ENCODE measurements at places on chromosomes 3 and 15.

DNA sequence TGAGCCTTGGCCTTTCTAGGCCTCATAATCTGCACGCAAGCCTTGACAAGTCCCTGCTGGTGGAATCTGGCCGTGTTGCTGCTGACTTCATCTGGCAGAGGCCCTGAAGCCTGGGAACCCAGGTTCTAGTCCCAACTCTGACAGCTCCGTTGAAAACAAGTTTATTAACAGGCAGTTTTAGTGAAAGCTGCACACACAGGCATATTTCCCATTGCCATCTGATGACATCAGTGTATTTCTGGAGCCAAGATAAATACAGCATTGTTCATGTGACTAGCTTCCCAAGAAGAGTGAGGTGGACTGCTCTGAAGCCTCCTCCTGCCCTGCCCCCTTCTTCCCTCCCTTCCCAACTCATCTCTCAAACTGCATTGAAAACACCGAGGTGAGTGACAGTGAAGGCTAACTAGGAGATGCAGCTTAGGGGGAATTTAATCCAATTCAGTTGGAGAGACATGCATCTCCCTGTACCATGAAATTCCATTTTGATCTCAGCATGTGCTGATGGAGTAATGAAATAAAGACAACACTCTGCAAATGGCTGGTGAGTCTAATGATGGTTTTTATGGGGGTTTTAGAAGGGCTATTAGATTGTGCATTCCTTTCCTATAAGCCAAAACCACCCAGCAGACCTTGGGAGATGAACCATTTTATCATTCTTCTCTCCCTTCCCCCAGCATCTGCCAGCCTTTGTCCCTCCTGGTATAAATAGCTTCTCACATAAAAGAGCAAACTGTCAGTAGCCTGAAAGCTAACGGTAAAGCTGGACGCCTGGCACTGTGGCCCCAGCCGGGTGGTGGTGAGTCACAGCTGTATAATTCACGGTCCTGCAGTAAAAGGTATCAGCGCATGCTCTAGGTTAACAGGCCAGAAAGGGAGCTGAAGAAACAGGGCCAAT, 38.0 kb downstream of the PRICKLE2 start:
- no peak for DNase-seq

DNA sequence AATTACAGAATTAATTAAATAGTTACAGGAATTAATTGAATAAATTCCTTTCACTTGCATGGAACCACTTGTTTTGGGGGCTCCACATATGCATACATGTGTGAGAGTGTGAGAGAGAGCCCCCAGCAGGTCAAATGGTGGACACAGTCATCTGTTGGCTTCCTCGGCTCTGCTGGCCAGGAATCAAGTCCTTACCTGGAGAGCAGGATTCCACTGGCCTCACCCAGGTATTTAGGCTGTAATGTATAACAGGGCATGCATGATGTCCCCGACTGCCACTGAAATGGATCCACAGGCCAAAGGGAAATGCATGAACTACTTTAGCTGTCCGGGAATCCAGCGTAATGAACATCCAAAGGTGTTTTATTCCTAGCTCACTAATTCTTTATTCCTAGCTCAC, 139.7 kb upstream of the SMAD3 start:
- DNase-seq: no peak

GRCh38 chr15:41967506-41968206, 4.7 kb downstream of the EHD4 start:
- DNase-seq: no peak

- no peak for DNase-seq
Measured at GRCh38 chr15:60486742-60487141, 7.8 kb upstream of the ICE2 start.

- DNase-seq: no peak
Measured at GRCh38 chr3:73405853-73406252, 218.9 kb downstream of the PDZRN3 start.

GRCh38 chr15:89569090-89569745, 6.1 kb upstream of the TICRR start:
- DNase-seq: no peak

- no peak for DNase-seq
Measured at GRCh38 chr15:89370120-89370977, 35.7 kb upstream of the POLG start.

- no peak for DNase-seq
Measured at GRCh38 chr3:107599772-107600145, 77.0 kb downstream of the BBX start.

DNA sequence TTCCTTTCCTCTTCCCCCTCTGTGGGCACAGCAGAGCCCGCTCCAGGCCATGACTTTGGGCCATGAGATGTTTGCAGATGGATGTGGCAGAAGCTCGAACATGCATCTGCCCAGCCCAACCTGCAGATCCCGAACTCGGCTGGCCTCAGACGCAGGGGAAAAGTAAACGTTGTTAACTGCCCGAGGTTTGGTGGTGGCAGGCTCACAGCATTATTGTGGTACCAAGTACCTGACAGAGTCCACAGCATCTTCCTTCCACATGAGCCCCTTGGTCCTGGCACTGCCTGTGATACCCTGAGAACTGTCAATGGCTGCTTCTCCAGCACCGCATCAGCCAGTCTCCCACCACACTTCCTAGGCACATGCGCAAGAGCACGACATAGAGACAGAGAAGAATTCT, 424.3 kb downstream of the OCA2 start:
- no peak for DNase-seq

DNA sequence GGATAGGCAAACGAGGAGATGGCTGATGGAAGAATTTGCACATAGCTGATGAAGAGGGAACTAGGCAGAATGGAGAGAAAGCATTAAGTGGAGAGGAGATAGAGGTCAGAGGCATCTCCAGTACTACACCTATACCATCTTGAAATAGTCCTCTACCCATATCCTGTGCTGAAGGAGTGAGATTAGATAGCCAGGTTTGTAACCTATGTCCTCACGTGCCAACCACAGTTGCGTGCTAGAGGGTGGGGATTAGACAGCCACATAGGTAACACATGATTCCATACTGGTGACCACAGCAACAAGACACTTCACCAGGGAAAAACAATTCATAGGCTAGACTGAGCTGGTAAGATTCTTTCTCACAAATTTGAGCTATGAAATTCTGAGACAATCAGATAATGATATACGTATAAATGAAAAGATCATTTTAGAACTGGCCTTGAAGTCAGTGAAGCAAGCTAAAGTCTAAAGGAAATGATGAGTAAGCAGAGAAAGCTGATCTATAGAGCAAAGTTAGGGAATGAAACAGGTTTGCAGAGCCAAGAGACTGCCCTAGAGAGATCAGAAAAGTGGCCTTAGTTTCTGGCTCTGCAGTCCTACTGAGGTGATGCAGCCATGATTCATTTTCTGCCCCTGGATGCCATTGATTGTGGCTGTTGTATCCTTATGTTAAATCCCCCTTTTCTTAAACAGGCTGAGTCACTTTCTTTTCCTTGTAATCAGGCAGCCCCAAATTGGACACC, 17.7 kb downstream of the MYNN start:
- no peak for DNase-seq

GRCh38 chr15:65980824-65981456, 111.6 kb downstream of the RAB11A start:
- no peak for DNase-seq

- DNase-seq: no peak
Measured at GRCh38 chr3:142723665-142723967, 218 bp upstream of the TRPC1 start.

DNA sequence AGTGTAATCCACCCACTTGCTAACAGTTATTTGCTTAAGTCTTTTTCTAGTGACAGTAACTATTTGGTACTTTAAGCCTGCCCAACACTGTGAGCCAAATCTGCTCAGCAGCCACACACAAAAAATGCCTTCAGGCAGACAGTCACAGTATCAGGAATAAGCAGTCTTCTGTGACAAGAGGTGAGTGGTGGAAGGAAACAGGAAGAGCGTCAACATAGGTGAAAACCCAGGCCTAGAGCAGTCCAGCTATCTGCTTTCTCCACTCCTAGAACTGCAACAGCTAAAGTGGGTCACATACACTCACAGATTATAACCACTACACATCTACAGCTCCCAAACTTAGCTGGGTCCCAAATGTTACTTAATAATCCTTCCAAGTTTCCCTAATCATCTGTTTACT, 213.7 kb downstream of the ZBTB20 start:
- DNase-seq: no peak

DNA sequence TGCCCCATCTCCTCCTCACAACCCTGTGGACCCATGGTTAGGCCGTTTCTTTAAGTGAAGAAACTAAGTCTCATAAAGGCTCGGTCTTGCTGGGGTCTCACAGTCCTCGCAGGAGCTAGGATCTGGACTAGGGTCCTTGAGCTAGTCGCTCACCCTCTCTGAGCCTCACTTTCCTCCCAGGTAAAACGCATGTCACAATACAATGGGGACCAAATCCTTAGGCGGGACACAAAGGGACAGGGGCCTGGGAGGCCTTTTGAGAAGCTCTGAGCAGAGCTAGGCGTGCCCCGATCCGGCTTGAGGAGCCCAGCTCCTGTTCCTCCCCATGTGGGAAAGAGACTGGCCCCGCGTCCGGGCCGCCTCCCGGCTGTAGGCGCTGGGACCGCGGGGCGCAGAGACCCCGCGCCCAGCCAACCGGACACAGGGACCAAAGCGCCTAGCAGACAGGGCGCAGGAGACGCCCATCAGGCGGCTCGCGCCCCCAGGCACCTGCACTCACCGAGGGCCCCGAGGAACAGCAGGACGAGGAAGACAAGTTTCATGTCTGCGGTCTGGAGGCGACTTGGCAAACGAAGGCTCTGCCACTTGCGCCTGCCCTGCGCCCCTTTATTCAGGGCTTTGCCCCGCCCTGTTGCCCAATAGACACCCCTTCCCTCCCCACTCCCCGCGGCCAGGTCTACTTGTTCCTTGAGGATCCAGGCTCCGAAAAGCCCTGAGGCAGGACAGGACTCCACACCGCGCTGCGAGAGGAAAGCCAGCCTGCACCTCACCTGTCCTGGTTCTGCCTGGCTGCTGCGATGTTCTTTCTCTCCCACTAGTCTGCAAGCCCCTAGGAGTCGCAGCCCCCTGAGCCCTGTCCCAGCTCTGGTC, at the start of gene LTF:
Gene LTF (minus strand): TSS at position 580 of the 870 bp plus-strand sequence. CDS start 38 bp downstream, at position 542.
- no peak for DNase-seq

- no peak for DNase-seq
Measured at GRCh38 chr3:129366312-129366831, 62.1 kb downstream of the EFCAB12 start.

DNA sequence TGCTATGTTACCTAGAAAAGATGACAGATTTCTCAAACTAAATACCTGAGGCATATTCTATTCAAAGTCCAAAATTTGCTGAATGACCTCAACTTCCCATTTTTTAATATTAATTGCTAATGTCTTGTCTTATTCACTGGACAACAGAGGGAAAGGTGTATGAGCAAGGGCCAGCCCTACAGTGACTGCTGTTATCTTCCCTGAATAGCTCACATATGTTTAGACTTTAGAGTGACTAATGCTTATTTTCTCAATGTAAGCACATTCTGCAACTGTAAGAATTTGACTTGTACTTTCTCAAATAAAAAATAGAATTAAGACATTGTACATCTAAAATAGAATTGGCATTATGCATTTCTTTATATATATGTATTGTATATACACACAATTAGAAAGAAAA, 26.5 kb upstream of the AADACL2 start:
- DNase-seq: no peak

DNA sequence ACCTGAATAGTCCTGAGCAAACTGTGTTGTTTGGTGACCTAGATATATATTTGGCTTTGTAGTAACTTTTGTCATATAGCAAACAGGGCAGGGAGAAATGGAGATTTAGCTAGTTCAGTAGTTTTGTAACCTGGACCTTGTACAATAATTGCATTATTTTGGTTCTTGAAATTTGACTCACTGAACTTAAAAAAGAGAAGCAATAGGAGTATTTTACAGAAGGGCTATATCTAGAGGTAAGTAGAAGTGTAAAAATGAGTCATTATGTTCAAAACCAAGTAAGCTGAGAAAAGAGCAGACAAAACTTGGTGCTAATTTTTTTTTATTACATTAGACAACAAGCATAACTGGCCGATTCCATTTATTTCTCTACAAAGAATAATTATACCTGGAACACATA, 505.4 kb downstream of the ZIC1 start:
- DNase-seq: no peak

- no peak for DNase-seq
Measured at GRCh38 chr15:55820043-55820442, 77.1 kb upstream of the PRTG start.

GRCh38 chr3:172305552-172305951, 142.7 kb downstream of the GHSR start:
- DNase-seq: no peak

- no peak for DNase-seq
Measured at GRCh38 chr3:68234076-68234780, 579.8 kb upstream of the SUCLG2 start.

- DNase-seq: no peak
Measured at GRCh38 chr3:141266797-141267555, 35.4 kb downstream of the PXYLP1 start.

DNA sequence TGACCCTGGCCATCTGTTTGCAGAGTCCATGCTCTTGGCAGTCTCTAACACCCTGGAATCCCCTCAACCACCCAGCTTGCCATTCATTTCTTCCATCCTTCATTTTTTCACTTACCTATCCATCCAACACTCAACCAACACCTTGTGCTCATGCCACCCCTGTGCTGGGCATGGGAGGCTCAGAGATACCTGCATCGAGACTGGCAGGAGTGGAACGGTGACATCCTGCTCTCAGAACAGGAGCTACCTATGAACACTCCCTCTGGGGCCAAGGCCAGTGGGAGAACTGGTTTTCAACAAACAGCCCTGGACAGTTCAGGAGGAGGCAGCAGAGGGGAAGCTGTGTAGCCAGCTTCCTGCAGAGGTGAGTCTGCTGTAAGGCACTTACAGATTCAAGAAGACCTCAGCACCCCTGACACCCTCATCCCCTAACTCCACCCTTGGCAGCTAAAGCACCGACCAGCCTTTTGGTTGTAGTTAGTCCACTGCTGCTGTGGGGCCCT, 19.5 kb upstream of the ATP2B2 start:
- DNase-seq: no peak

GRCh38 chr3:106728315-106729098, 648.7 kb upstream of the CCDC54 start:
- DNase-seq: no peak

GRCh38 chr3:146491303-146491702, 21.9 kb upstream of the PLSCR2 start:
- no peak for DNase-seq

GRCh38 chr3:59385547-59385946, 335.7 kb upstream of the CFAP20DC start:
- no peak for DNase-seq

- no peak for DNase-seq
Measured at GRCh38 chr15:69161079-69161877, 843 bp downstream of the GLCE start.

DNA sequence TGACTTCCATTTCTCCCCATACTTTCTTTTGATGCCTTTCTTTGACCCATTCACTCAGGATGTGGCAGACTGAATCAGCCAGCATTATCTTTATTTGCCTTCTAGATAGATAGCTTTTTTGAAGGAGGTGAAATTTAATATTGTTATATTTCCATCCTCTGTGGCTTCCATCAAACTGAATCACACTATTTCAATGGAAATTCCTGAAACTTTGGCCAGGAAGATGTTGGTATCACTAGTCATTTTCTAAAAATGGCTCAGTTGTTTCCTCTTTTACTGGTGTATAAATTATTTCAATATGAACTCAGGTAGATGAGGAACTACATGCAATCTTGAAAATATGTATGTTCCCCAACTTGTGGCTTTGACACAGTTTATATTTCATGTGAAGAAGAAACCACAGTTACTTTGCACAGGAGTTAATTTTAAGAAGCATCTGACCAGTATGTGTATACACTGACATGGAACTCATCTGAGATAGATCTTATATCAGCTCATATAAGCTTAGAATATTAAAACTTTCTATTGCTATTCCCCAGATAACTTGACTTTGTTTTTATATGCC, 248.3 kb downstream of the CGGBP1 start:
- DNase-seq: no peak
